NCI-H748 treated with DMSO at 0.1 percent for 48 hours (cell line): ENCODE measurements at places on chromosomes 1 and 21.

DNA sequence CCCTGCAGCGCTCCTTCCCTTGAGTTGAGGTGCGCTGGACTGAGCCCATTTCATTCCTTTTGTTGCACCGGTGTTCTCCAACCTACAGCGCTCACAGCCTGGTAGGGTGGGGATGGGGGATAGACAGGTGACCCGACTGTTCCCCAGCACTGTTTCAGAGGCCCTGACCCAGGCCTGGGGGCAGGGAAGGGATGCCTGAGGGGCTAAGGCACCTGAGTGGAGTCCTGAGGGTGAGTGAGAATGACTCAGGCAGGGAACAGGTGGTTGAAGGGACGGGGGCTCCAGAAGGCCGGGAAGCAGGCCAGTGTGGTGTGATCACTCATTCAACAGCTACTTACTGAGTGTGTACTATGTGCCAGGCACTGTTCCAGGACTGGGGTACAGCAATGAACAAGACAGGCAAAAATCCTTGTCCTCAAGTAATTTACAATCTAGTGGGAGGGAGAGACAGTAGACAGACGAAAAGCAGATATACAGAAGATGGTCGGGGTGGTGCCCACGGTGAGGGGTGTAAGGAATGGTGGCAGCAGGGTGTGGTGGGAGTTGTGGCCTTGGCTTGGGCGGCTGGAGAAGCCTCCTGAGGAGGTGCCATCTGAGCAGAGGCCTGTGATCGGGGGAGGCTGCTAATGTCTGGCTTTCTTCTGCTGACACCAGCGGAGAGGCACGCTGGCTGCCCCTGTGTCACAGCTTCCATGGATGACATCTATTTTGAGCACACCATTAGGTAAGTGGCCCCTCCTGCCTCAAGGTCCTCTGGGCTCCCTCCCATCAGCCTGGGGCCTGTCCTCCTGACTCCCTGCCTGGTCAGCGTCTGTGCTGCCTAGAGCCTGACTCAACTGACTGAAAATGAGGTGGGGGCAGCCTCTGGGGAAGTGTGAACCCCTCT lies 37.4 kb downstream of the ACOT11 start:
- DNase-seq = no peak

DNA sequence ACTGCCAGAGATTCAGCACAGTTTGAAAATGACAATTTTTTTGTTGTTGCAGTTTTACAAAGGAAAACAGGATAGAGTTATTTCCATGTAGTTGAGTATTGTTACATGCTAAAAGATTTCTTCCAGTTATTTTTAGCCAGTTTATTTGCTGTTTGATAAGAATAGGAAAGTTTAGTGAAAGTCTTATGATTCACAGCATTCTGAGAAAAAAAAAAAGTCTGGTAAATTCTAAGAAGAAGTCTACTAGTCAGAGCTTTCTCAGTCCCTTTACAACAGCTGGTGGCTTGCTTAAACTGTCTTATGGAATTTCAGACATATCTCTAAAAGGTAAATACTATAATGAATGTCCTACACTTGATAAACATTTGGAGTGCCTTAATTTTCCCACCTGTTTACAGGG lies 341.7 kb downstream of the DSCAM start:
- DNase-seq = no peak

DNA sequence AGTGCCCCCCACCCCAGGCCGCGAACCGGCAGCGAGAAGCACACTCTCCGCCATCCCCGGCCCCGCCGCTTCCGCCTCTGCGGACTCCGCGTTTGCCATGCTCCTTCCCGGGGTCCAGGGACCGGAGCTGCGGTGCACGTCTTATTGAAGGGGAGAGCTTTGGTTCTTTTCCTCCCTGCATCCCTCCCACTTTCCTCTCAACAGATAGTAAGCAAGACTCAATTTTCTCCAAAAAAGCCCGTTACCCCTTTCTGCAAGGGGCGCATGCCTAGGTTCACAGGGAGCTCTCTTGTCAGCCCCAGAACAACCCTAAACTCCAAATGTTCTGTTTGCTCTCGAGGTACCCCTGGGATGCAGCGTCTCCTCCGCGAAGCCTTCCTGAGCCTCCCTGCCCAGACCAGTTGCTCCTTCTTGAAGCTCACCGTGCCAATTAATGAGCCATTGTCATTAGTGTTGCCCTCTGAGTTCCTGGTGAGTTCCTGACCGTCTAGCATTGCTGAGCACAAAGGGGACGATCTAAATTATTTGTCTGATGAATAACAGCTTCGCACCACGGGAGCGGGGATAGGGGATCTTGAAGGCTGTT lies 8.1 kb downstream of the FOXD3 start:
- no peak for DNase-seq

DNA sequence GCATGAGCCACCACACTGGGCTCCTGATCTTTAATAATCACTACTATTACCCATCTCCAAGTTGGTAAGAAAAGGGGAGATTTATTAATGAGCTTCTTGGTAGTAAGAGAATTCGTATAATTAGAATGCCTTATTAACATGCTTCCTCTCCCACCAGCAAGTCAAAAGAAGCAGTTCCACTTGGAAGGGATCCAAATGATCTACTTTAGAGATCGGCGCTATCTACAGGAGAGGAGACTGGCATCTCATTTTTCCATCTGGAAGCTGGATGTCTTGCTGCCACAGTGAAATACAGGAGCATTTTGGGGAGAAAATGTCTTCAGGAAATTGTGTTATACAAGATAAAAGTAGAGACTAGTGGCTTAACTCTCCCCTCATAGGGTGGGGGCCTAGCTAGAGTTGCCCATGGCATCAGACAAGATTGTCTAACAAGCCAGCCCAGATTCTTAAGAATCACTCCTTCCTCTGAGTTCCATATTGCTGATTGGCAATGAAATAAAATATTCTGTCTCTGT lies 33.6 kb upstream of the CAMSAP2 start:
- no peak for DNase-seq

- no peak for DNase-seq
Measured at GRCh38 chr1:214900590-214900989, 181.9 kb upstream of the KCNK2 start.

GRCh38 chr1:1344655-1345361 lies 4.4 kb downstream of the DVL1 start:
- DNase-seq = no peak
